ENCODE measurements at places on chromosomes 5 and 9.

- no peak for DNase-seq
These were observed 24.8 kb upstream of the IL6ST start for GRCh38 chr5:56019306-56020272.

- no peak for DNase-seq
These were observed 11.9 kb downstream of the LPCAT1 start for GRCh38 chr5:1511651-1512540.

DNA sequence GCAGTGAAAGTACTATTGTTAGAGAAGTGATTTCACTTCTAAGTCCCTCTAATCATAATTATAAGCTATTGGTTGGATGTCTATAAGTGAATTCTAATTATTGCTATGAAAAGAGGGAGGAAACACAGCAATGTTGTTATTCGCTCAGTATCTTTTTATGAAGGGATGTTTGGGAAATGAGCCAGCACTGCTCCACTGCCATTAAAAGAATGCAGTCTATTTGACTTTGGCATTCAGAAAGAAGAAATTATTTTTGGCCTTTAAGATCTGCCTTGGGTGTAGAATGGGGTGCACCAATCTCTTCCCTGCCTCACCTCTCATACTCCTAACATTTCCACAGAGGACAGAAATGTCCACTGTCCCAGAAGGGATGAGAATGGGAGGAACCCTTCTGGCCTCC lies 332.0 kb downstream of the SPATA31D1 start:
- no peak for DNase-seq

GRCh38 chr5:16727755-16728325 lies 111.0 kb upstream of the RETREG1 start:
- DNase-seq = no peak

DNA sequence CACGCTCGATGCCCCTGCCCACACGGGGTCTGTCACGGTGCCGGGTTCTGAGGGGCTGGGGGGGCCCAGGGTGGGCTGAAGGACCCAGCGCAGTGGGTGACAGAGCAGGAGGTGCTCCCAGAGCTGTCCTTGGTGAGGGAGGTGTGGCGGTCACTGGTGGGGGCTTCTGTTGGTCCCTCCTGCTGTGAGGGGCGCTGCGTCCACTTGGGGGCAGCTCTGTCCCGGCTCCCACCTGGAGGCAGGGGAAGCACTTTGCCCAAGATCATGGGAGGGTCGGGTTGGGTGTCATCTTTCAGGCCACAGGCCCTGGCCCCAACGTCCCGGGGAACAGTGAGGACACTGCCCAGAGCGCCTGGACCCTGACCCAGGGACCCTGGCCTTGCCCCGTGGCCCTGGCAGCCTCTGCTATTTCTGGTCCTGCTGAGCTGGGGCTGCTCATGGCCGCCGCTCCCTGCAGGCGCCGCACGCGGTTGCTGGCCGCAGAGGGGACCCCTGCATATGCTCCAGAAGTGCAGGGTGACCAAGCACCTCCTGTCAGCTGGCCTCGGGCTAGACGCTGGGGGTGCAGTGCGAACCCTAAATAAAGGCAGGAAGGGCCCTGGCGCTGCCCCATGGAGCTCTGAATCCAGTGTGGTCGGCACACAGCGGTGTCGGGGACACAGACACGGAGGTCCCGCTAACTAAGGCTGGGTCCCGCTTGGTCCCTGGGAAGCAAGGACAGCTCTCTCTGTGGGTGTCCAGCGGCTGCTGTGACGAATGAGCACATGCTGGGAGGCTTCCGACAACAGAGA lies 11.6 kb upstream of the RNU6ATAC start:
- DNase-seq = no peak

- no peak for DNase-seq
These were observed 12.6 kb downstream of the VLDLR start for GRCh38 chr9:2634153-2634552.

DNA sequence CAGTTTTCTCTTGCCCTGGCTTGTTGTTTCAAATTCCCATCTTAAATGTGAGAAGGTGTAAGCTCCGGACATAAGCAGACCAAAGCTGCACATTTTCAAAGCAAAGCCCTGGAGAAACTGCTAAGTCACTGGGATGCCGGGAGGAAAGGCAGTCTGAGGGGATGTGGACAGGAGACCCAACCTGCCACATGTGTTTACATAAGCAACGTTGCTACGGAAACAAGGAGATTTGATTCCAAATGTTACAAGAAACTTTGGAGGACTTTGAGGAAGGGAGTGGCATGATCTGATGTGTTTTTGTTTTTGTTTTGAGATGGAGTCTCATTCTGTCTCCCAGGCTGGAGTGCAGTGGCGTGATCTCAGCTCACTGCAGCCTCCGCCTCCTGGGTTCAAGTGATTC lies 25.7 kb upstream of the INSYN2B start:
- DNase-seq = no peak

DNA sequence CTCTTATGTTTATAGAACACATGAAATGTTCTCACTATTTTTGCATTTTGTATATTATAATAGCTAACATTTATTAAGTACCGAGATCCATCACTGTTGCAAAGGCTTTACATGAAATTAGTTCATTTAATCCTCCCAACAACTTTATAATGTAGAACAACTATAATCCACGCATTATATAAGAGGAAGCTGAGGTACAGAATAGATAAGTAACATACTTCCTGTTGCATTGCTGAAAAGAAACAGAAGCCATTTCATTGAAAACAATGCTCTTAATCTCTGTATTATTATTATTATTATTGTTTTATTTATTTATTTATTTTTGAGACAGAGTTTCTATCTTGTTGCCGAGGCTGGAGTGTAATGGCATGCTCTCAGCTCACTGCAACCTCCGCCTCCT lies 7.9 kb upstream of the INSYN2B start:
- no peak for DNase-seq

- no peak for DNase-seq
These were observed 24.2 kb upstream of the MACIR start for GRCh38 chr5:103234239-103234975.

DNA sequence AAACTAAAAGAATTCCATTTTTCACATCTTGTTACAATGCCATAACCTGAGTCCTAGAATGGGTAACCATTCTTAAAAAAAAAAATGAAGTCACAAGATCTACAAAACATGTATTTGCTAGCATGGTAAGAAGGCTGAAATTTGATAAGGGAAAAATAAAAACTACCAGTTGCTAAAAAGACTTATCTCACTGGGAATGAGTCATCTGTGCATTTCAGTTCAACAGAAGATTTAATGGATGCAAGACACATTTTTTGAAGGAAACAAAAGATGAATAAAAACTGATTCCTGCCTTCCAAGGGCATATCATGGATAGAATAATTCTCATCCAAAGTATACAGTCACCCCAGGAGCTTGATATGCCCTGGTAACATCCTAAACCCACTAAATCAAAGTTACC lies 47.2 kb downstream of the SGTB start:
- DNase-seq = no peak

DNA sequence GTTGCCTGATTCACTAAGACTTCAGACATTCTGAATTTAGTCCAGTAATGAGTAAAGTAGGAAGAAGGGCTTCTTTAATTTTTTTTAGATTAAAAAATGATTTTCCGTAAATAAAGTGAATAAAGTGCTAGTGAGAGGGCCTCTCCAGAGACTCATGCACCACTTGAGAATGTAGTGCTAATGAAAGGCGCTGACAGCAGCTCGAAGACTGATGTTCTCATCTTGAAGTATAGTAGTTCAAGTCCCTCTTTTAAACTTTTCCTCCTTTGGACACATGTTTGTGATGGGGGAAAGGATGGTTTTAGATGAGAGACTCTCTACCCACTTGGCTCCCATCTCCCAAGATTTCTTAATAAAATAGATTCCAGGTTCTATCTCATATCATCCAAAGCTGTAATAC lies 48.5 kb downstream of the G3BP1 start:
- no peak for DNase-seq

- DNase-seq = no peak
These were observed 194.8 kb upstream of the IL12B start for GRCh38 chr5:159525117-159525516.

GRCh38 chr9:22954550-22954949 lies 507.9 kb downstream of the DMRTA1 start:
- DNase-seq = no peak

DNA sequence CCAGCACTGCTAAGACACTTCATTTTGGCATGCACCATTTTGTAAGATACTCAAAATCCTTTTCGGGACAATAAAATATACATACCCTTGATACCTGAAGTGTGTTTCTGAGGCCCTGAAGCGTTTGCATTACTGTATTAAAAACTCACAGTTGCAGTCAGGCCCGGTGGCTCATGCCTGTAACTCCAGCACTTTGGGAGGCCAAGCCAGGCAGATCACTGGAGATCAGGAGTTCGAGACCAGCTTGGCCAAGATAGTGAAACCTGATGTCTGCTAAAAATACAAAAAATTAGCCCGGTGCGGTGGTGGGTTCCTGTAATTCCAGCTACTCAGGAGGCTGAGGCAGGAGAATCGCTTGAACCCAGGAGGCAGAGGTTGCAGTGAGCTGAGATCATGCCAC lies 2.5 kb upstream of the EIF4EBP3 start:
- DNase-seq = no peak

- DNase-seq = no peak
These were observed 16.8 kb downstream of the PRDM6 start for GRCh38 chr5:123105864-123106263.

- no peak for DNase-seq
These were observed 65.5 kb upstream of the HSPA9 start for GRCh38 chr5:138640646-138641254.

- no peak for DNase-seq
These were observed 148.0 kb upstream of the ADRA1B start for GRCh38 chr5:159768243-159768642.

GRCh38 chr5:139391570-139392323 lies 2.0 kb upstream of the MZB1 start:
- no peak for DNase-seq

DNA sequence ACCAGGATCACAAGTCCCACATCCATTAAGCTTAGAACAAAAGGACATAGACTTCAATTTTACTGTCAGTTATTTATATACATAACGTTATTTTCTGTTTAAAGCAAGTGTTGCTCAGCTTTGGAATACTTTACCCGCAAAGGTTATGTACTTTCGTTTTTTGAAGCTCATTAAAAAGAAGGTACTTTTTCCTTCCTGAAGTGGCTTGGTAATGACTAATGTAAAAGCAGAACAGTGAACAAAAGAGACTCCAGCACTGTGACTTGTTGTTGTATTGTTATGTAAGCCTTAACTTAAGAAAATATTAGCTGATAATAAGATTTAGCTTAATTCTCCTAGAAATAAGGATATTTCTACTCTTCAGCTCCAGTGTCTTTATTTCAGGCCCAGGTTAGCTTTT lies 97.3 kb upstream of the SLCO6A1 start:
- DNase-seq = no peak

DNA sequence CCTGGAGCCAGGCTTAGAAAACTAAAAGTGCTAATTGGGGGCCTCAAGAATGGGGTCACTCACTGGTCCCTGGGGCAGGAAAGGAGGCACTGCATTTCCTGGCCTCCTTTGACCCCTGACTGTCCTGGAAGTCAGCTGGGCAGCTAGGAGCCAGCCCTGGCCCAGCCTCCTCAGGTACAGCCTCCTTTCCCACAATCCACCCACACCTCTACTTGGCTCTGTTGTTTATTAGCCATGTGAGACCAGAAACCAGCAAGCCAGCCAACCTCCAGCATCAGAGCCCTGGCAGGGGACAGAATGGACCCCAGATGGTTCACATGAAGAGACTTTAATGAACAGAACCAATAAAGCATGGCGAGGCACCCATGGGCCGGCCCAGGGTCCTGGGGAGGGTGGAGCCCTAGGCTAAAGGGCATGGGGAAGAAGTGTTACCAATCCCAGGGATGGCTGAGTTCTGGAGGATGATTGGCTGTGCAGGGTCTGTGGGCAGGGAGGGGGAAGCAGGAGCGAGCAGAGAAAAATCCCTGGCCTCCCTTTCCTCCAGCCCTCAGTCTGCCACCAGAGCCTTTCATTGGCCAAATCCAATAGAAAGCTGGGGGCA lies 55.3 kb upstream of the ANGPTL2 start:
- no peak for DNase-seq

DNA sequence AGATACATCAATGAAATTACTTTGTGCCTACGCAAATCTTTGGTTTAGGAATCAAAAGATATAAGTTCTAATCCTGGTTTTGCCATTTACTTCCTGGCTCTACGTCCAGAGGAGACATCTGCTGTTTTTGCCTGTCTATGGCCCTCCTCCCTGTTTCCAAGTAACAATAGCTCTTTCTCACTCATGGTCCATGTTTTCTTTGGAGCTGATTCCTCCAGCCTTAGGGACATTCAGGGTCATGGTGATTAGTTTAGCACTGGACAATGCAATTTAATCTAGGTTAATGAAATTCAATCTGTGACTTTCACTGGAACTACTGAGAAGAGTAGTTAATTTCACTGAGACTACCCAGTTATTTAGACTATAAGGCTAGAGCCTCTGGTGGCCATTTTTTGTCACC lies 170.6 kb downstream of the SEMA6A start:
- DNase-seq = no peak

- no peak for DNase-seq
These were observed 65.2 kb upstream of the TNFAIP8 start for GRCh38 chr5:119290607-119291006.

DNA sequence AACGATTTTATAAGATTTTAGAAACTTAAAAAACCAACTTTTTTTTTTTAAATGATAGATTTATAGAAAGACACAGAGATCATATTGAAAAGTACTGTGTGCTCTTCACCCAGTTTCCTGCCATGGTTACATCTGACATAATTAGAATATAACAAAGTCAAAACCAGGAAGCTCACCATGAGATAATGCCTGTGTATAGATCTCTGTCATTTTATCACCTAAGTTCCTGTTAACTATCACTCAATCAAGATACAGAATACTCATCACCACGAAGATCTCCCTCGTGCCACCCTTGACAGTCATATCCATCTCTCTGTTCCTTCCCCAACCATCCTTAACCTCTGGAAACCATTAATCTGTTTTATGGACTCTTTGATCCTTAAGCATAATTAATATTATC lies 39.1 kb downstream of the POC5 start:
- no peak for DNase-seq

DNA sequence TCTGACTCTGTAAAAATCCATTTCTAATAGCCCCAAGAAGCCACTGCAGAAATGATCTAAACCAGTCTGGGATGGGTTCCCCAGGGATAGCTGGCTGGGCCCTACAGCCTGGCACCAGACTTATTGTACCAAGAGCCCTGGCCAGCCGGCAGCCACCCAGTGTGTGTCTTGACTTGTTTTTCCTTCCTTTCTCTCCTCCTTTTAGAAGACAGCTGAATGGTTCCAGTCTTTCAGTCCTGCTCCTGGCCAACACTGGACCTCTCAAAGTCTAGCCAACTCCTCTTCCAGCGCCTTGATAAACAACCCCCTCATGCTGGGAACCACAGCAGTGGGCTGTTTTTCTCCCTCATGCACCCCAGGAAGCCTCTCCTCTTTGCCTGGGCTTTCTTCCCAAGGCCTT lies 34.1 kb downstream of the ATOX1 start:
- no peak for DNase-seq

GRCh38 chr9:86020731-86021130 lies 78.6 kb downstream of the GOLM1 start:
- DNase-seq = no peak

DNA sequence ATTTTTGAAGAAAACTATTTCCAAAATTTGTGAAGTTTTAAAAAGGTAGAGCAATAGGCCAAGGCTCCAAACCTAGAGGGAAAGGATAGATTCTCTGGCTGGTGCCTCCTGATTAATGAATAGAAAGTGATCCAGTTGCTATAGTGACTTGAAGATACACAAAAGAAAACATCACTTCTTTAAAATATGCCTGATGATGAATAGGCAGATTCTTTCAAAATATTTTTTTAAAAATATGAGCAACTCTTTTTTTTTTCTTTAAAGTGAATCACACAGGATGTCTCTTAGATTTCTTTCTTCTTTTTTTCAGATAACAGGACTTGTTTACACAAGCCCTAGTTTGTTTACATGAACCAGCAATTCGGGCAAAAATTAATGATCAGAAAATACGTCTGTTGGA lies 124.4 kb downstream of the RFK start:
- no peak for DNase-seq
